ENCODE measurements at places on chromosomes 5 and 9.

DNA sequence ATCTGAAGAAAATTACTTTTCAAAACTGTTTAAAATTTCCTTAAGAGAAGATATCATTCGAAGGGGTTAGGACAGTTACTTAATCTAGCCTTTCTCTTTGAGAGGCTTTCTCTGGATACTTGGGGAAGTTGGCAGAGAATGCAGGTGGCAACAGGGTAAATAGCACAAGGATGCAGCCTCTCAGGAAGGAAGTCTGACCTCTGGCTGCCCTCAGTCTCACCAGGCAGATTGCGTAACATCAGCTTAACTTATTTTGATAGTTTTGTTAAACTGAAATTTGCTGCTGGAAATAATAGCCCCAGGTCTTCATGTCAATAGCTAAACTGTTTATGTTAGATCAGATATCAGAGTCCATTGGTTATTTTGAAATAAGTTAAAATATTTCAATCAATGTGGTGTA is 20.4 kb downstream of the CCDC192 start:
- DNase-seq: peak; percentile 30

DNA sequence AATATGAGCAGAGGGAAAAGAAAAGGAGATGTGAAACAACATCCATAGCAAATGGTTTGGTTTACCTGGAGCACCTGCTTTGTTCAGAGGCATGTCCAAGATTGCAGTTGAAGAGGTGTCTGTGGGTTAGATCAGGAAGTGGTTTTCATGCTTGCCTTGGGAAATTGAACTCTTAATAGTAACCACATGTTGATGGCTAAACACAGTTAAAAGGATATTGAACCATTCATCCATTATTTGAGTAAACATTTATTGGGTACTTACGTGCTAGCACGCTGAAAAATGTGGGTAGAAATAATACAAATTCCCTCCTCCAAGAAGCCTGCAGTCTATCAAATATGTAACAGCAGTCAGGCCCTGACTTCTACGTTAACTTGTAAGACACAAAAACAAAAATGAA is 235.7 kb upstream of the TNC start:
- DNase-seq: no peak

- DNase-seq: peak; percentile 95
These were observed 99.9 kb upstream of the PRRC1 start for GRCh38 chr5:127417528-127417927.

GRCh38 chr5:157657516-157657915 is 5.3 kb upstream of the SOX30 start:
- no peak for DNase-seq

GRCh38 chr5:142808878-142809598 is 38.9 kb downstream of the ARHGAP26 start:
- no peak for DNase-seq

GRCh38 chr9:100219347-100219746 is 120.3 kb downstream of the INVS start:
- DNase-seq: no peak

DNA sequence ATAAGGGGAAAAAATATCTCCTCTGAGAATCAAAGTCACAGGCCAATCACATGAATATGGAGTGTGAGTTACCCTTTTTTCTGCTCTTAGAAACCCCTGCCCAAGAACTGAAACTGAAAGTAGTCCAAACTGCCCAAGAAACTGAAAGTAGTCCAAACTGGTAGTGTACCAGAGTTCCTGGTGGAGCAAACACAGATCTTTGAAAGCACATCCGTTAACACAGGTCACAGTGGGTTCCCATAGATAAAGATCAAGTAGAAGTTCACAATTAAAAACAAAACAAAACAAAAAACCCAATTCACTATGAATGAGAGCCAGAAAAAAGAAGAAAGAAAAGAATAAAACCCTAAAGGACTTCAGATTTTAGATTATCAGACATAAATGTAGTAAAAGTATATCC is 332.4 kb upstream of the EFNA5 start:
- DNase-seq: peak; percentile 49

GRCh38 chr5:106801554-106801953 is 869.2 kb downstream of the EFNA5 start:
- DNase-seq: no peak

DNA sequence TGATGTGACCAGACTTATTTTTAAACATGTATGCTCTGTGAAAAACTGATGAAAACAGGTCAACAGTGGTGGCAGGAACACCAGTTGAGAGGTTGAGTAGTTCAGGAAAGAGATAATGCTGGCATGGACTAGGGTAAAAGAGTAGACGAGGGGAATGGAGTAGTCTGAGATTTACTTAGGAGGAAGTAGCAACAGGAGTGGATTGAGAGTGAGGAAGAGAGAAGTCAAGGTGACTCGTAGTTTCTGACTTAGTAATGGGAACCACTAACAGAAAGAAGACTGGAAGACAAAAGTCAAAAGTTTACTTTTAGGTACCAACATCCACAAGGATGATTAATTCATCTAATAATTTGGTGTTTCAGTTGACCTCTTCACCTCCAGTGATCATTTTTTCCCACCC is 3.6 kb downstream of the SRA1 start:
- DNase-seq: no peak

DNA sequence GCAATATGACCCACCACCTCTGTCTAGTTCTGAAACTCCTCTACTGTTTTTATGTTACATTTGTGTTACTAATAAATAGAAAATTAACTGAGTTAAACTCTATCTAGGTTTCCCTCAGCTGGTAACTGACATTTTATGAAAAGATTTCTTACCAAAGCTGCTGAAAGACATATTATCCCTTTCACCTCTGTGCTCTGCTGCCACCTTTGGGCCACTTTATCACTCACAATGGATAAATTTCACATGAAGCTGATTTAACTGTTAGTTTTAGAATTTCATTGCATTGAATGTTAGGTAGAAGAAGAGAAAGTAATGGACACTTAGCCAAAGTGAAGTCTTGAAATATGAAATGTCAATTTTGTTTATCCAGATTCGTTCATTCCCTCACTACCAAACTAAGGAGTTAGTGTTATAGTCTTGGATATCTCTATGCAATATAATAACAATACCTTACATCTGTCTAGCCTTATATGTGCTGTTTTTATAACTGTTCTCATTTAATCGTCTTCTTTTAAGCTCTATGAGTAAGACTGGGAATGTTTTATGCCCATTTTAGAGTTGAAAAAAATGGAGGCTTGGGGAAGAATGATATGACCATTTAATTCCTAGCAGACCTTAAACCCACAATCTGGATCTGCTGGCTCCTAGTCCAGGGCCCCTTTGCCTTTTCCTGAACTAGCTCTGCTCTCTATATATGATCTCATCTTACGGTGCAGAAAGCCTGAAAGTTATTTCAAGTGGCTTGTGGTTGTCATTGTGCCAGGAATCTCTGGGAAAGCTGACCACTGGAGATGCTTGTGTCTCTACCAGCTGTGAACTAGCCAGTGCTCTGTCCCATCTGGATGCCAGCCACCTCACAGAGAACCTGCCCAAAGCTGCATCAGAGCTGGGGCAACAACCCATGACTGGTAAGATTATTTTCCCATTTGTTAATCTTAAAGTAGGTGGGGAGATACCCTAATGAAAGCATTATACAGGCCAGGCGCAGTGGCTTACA is 97.1 kb downstream of the GOLPH3 start:
- peak; percentile 88 for DNase-seq

DNA sequence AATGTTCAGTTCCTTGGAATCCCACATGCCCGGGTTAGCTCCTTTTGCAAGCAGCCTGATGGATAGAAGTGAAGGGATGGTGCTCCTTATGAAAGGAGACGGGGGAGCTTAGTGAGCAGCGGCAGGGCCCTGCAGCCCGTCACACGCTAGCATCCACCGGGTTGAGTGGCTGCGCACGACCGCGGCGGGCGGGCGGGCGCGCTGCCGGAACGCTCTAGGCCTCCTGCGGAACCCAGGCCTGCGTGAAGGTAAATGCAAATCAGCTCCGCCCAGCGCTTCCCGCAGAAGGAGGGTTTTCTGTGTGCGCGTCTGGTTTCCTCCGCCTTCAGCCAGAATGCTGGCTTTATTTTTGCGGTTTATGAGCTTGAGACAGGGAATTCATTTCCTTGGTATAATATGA is 19.8 kb downstream of the IL12B start:
- DNase-seq: no peak

- DNase-seq: no peak
These were observed 7.6 kb downstream of the PTPA start for GRCh38 chr9:129118799-129119198.

- no peak for DNase-seq
These were observed 10.9 kb downstream of the SLC36A1 start for GRCh38 chr5:151458314-151458713.

DNA sequence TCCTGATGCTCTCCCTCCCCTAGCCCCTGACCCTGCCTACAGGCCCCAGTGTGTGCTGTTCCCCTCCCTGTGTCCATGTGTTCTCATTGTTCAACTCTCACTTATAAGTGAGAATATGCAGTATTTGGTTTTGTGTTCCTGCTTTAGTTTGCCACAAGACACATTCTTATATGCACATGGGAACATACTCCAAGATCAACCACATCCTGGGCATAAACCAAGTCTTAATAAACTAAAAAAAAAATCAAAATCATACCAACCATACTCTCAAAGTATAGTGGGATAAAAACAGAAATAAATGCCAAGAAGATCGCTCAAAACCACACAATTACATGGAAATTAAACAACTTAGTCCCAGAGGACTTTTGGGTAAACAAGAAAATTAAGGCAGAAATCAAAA is 11.2 kb upstream of the ZCCHC9 start:
- DNase-seq: no peak

- DNase-seq: no peak
These were observed 169.0 kb upstream of the PANK3 start for GRCh38 chr5:168747987-168748777.

DNA sequence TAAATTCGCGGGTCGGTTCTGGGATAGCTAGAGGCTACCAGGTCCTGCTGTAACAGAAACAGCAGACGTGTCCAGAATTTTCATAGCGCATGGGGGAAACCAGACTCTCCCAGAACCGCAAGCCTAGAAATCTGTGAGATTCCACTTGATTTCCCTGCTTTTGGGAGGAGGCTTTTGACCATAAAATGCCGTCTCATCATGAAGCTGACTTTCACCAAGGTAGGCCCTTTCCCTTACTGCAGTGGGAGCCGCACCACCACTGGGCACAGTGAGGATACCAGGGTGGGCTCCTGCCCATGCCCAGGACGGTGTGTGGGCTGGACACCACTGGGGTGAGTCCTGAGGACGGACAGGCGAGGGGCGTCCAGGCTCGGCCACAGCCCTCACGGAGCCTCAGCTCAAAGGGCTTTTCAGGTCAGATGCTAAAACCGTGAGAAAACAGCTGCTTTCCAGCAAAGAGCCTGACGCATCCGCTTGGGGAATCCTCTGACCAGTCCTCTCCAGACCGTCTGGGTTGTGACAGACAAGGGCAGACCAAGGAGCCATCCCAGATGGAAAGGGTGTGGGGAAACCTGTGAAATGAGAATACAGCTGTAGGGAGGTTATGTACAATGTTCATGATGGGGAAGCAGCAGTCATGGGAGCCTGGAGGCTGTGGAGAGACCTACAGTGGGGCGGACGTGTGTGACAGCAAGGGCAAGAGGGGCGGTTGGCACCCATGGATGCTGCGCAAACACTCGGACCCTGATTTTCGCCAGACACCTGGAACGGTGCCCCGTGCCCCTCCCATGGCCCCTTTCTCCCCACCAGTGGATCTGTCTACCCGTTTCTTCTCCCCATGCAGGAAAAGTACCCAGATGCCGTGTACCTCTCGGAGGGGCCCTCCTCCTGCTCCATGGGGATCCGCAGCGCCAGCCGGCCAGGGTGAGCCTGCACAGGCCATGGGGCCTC is 59.2 kb downstream of the IPPK start:
- DNase-seq: peak; percentile 84

DNA sequence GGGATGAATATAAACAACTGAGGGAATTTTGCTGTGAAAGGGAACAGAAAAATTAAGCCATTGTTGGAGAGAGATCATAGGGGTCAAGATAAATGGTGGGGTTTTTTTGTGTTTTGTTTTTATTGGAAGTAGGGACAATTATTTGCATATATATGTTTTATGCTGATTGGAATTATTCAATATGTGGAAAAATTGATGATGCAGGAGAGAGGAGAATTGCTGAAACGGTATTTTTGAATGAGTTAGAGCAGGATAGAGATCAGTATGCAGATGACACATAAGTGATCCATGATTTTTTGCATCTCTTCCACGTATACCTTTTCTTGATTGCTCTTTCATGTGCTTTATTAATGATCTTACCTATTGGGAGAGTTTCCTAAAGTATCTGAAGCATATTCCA is 67.5 kb downstream of the NIPBL start:
- DNase-seq: no peak

- DNase-seq: no peak
These were observed 94.9 kb downstream of the SREK1 start for GRCh38 chr5:66239034-66239433.

- DNase-seq: peak; percentile 3
These were observed 366 bp downstream of the EPB41L4A start for GRCh38 chr5:112418659-112419163.

GRCh38 chr9:20319241-20319640 is 303.1 kb downstream of the MLLT3 start:
- no peak for DNase-seq

DNA sequence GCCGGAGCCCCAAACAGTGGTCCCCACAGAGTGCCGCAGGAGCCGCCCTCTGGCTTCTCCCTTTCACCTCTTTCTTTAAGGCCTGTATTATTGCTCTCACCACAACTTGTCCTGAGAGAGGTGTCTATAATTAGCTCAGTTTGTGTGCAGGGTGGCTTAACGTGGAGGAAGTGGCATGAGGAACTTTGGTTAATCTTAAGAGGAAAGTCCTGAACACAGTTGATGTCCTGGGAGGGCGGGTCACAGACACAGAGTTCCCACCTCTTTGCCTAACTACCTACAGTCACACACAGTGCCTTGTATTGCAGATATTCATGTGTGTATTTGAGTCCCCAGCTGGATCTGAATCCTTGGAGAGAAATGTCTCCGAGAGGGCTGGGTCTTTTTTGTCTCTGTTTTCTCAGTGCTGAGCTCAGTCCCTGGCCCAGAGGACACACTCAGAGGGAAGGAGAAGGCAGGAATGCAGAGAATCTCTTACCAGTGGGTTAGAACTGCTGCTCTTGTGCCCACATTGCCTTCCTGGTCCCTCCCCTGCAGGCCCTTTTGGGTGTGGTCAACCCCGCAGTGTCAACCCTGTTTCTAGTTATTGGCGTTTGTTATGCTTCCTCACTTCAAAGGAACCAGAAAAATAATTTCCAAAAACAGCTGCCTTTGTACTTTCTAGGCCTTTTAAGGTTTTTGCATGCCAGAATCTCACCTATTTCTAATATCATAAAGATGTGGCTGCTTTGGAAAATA is 392.5 kb downstream of the KDM4C start:
- DNase-seq: peak; percentile 51
